ENCODE measurements at places on chromosomes 1 and 21.

DNA sequence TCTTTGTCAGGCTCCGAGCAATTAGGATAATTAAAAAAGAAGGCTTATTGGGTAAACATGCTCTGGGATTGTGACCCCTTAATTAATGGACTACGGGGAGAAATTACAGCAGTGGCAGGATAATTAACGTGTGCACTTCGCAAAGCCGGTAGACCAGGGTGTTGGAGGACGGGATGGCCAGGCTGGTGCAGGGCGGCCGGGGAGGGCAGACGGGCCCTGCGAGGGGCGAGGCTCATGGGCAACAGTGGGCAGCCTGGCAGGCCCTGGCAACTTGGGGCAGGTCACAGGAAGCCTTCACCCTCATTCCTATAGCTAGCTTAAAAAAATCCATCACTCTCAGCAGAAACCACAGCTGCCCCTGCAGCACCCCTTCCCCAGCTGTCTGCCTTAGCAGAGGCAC, 186.2 kb upstream of the ARHGEF16 start:
- no peak for DNase-seq

- DNase-seq: no peak
Measured at GRCh38 chr1:115337276-115337632, 795 bp downstream of the NGF start.

GRCh38 chr21:43778469-43779335, 2.6 kb upstream of the CSTB start:
- no peak for DNase-seq

- no peak for DNase-seq
Measured at GRCh38 chr1:168386492-168386891, 105.8 kb downstream of the TBX19 start.

GRCh38 chr1:3687504-3687903, 35.2 kb downstream of the TP73 start:
- no peak for DNase-seq

DNA sequence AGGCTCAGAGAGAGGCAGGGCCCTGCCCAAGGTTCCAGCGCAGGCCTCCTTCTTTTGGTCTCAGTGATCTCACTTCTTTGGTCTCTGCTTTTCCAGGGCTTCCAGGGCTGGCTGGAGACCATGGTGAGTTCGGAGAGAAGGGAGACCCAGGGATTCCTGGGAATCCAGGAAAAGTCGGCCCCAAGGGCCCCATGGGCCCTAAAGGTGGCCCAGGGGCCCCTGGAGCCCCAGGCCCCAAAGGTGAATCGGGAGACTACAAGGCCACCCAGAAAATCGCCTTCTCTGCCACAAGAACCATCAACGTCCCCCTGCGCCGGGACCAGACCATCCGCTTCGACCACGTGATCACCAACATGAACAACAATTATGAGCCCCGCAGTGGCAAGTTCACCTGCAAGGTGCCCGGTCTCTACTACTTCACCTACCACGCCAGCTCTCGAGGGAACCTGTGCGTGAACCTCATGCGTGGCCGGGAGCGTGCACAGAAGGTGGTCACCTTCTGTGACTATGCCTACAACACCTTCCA, 7.7 kb downstream of the C1QB start:
- DNase-seq: no peak

- no peak for DNase-seq
Measured at GRCh38 chr1:209823143-209824041, 4.4 kb upstream of the UTP25 start.

GRCh38 chr1:47742890-47743760, 254.1 kb downstream of the TRABD2B start:
- no peak for DNase-seq

DNA sequence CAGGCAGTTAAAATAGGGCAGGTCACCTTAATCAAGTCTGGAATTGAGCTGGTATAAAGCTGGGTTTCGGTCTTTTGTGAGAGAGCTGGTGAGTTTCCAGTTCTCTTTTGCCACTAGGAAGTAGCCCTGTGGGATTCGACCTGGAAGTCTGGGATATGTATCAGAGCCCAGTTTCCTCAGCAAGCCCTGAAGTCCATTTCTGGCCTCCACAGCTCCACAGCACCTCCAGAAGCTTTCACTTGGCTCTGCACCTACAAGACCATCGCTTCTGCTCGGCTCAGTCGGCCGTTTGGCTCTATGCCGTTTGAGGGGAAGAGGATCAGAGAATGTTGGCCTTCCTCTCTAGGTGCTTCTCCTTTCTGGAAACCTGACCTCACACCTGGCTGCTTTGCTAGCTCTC, 148.0 kb downstream of the GALNT2 start:
- DNase-seq: peak; percentile 68

DNA sequence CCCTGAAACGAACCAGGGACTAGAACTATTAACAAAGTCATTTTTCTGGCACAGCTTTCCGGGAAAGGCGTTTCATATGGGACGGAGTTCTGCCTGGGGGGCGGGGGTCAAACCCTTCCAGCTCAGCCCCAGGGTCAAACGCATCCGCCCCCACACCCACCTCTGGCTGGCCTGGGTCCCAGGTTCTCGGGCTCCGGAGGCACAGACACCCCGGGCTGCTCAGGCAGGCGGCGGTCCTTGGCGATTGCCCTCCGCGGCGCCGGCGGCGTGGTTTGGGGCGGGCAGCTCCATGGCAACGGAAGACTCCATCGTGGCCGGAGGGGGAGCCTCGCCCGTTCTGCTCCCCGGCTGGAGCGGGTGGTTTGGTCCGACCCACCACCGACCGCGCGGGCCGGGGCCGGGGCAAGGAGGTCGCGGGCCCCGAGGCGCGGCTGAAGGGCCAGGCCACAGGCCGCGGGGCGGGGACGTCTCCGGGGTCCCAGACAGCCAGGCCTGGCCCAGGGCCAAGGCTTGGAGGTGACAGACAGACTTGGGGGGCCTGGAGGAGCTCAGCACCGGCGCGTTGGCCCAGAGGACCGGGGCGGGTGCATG, at the start of gene CFAP74:
CFAP74 (minus strand) TSS at position 246 of the 591 bp plus-strand sequence. CDS start 12,830 bp downstream, outside the sequence.
- DNase-seq: peak; percentile 76

DNA sequence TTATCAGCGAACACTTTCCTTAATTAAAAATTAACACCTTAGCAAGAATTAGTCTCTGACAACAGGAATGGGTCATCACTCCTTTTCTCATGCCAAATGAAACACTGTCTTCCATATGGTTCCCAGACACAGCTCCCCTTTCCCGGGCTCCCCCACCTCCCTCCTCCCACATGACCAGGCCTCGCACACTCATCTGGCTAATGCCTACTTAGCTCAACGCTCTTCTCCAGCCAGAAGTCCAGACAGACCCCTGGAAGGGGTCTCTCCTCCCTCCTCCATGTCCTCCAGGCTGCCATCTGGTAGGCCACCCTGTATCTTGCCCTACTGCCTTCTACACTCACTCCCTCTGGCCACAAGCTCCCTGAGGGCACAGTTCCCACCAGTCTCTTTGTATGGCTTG, 39.9 kb downstream of the KCNC4 start:
- no peak for DNase-seq

GRCh38 chr1:168556647-168557046, 12.8 kb upstream of the XCL2 start:
- DNase-seq: no peak

DNA sequence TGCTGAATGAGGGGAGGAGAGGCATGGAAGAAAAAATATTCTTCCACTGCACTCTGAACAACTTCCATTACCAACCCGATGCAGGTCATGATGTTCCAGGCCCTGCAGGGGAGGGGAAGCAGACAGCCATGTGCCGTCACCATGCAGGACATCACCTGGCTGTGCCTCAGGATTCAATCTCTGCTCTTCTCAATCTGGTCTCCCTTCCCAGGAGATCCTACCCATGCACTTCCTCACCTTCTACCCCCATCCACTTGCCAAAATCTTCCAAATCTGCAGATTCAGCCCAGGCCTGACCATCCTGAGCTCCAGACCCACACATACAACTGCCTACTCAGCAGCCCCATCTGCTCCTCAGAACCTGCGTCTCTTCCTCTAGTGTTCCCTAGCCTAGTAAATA, 5.8 kb upstream of the PAQR6 start:
- no peak for DNase-seq

DNA sequence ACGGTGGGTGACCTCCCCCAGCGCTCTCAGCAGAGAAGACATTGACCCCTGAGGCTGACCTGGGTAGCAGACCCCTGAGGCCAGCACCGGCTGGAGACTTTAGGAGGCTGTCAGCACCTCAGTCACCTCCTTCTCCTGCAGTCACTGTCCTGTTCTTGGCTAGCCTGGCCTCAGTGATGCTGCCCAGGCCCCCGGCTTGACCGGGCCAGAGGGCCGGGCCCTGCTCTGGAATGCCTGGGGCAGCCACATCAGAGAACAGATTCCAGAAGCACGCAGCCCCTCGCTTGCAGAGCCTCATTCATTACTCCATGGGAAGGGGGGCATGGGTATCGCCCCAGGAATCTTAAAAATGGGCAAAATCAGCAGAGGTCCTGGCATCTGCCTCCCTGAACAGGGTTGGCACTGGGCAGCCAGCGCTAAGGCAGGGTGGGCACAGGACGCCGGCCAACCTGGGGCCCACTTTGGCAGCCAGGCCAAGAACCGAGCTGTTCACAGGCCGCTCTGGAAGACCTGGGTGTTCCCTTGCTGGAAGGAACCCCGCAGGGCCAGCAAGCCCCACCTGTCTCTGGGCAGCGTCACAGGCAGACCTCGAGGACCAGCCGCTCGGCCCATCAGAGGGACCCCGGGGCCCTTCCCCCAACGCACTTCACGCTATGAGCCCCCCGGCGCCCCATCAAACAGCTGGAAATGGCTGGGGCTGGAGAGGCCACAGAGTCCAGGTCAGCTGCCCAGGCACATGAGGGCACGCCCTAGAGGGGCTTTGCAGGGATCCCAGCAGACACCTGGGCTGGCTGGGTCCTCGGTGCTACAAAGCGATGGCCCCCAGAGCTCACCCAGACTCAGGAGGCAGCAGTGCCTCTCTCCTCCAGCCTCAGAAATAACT, 45.1 kb downstream of the MEGF6 start:
- no peak for DNase-seq

DNA sequence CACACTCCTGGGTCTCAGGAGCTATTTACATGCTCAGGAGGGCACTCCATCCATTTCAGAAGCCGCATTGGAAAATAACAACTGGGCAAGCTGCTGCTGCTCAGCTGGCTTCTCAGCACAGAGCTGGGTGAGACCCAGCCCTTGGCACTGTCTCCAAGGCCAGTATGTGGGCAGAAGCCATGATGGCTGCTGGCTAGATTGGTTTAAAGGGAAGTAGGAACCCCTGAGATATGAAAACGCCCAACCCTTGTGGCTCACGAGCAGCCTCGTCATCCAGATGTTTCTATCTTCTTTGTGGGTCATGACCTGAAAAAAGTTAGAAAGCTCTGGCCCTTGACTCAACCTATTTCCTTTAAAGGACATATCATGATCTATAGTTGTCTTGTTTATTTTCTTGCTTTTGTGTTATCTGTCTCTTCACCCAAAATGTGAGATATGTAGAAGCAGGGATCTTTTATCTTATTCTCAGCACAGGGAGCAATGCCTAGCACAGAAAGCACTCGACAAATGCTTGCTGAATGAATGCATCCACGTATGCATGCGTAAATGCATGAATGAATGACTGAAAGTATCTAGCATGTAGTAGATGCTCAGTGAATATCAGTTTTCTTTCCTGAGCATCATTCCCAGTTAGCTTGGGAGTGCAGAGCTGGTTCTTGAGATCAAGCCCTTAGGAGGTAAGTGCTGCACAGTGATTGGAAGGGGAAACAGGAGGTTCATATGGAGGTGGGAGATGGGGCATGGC, 11.6 kb downstream of the MYBPH start:
- no peak for DNase-seq

- DNase-seq: no peak
Measured at GRCh38 chr1:209400351-209401220, 182.9 kb upstream of the CAMK1G start.

DNA sequence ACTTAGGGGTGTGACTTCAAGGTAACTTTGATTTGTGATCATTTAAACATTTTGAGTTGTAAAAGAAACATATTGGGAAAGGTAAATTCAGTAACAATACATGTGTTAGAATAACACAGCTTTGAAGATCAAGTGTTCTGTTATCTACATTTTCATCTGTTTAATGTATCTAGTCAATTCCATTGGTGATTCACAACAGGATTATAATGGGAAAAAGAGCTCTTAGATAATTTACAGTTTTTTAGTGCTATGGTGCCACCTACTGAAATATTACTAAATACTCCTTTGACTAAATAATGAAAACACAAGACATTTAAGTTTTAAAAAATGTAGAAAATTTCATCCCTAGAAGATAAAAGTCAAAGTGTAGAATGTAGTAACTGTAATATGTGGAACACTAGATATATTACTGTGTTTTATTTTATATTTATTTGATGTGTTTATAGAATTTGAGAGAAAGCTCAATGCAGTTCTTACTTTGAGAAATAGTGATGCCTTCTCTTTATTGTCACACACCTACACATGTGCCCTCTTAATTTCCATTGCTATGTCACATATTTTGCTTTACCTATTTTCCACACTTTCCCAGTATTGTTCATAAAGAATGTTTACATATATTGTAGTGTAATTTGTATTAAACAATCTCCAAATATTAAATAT, 47.4 kb downstream of the PTPRC start:
- no peak for DNase-seq

Measured in dorsolateral prefrontal cortex (tissue), 122 donors.